Astrocyte (in vitro differentiated cells and primary cell): ENCODE measurements at places on chromosomes 16 and 17. TPM values are rescaled to one million over a fixed set of nuclear protein-coding genes. Genes with fewer than 3 reads are reported as not detected.

DNA sequence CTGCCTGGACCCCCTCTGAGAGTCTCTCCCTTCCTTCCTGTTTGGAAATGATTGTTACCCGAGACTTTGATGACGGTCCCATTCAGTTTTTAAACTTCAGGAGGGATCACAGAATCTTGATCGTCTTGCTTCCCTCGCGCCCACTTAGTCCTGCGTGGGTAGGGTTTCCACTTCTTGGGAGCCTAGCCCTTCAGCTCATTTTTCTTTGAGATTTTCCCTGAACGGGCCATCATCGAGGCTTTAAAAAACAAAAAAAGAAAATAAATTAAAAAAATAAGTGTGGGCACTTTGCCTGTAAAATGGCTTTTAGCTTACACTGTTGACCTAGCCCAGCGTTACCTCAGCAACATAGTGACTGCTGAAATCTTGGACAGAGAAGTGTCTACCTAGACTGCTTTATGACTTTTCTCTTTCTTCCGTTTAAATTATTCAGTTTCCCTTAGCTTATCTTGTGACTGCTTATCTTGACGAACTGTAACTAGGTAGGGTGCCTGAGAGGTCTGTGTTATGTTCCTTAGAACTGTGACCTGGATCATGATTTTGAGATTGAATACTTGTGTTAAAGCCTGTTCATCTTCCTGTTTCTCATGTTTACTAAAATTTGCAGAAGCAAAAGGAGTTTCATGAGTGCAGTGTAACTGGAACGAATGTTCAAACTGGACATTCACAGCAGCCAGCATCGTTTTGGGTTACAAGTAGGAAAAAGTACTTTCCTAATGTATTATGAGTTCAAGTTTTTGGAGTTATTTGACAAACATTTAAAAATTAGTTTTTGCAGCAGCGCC, 874 bp downstream of the WWP2 start:
- peak; percentile 36 for DNase-seq

GRCh38 chr16:31005350-31006085, 4.9 kb downstream of the STX1B start:
- no peak for DNase-seq

GRCh38 chr17:16273499-16273898, 56.5 kb downstream of the PIGL start:
- peak; percentile 81 for DNase-seq

DNA sequence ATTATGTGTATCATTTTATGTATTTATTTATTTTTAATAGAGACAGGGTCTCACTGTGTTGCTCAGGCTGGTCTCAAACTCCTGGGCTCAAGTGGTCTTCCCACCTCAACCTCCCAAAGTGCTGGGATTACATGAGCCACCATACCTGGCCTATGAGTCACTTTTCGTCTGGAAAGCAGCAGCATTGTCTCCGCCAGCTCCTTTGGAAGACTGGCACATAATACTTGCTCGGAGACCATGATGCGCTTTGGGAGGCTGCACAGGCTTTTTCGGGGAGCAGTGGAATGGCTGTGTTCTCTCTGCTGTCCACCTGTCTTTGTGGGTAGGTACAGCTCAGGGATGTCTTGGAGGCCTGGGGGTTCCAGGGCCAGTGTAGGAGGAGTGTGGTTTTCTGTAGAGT, 102.2 kb downstream of the AATF start:
- peak; percentile 53 for DNase-seq

- DNase-seq, result no peak
Measured at GRCh38 chr17:66281661-66282369, 20.6 kb upstream of the PRKCA start.

DNA sequence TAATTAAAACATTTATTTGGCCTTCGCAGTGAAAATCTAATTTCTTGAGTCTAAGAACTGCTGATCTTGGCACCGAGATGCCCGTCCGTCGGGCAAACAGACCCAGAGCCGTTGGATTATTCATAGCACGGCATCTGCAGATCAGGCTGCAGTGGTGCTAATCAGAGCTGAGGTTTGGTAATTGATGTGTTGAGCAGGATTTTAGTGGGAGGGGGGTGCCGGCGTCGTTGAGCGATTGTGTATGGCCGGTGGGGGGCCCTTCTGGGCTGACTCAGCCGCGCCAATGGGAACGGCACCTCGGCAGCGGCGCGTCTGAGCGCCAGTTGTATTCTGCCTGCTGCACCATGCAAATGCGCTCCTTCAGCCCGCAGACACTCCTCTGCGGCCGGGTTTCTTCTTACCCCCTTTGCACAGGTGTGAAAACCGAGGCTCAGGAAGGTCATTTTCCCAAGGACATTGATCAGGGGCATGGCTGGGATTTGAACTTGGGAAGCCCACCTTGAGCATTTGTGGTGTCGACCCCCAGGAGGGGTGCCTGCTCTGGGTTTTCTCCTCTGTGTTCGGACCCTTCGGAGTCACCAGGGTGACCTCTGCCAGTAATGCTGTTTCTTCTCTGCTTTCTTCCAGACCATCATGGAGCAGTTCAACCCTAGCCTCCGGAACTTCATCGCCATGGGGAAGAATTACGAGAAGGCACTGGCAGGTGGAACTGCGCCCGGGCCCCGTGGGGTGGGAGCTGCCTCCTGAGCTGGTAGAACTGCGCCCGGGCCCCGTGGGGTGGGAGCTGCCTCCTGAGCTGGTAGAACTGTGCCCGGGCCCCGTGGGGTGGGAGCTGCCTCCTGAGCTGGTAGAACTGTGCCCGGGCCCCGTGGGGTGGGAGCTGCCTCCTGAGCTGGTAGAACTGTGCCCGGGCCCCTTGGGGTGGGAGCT, 18.4 kb downstream of the BAIAP2 start:
- DNase-seq, result peak; percentile 62

GRCh38 chr17:2412561-2413021, 11.7 kb upstream of the MNT start:
- DNase-seq, result no peak

GRCh38 chr17:53844491-53845107, 21.9 kb downstream of the KIF2B start:
- no peak for DNase-seq

GRCh38 chr16:8402981-8403843, 187.1 kb downstream of the TMEM114 start:
- no peak for DNase-seq

TLCD2 gene
- 5.9 and 6.0 TPM in 2 replicates for total RNA-seq

- peak; percentile 19 for DNase-seq
Measured at GRCh38 chr17:59105852-59106462, 723 bp downstream of the TRIM37 start.

DHX40 gene
- 29.8 and 31.0 TPM in 2 replicates for total RNA-seq

DNA sequence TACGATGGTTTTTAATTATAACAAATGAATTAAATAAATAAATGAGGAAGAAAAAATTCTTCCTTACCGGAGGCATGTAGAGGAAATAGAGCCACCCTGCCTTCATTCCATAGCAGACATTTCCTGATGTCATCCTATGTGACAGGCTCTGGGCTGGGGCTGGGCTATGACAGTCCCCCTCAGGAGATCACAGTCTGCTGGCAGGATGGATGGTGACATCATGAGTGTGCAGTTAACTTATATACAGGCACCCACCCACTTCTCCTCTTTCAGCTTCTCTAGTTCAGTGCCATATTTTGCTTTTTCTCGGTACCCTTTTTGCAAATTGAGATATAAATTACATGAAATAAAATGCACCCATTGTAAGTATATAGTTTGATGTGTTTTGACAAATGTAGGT, 6.4 kb upstream of the CMTM3 start:
- DNase-seq, result no peak

- no peak for DNase-seq
Measured at GRCh38 chr16:923184-923583, 47.6 kb downstream of the LMF1 start.

ABI3 gene
- total RNA-seq, result 0.31 and 0.77 TPM in 2 replicates

DNA sequence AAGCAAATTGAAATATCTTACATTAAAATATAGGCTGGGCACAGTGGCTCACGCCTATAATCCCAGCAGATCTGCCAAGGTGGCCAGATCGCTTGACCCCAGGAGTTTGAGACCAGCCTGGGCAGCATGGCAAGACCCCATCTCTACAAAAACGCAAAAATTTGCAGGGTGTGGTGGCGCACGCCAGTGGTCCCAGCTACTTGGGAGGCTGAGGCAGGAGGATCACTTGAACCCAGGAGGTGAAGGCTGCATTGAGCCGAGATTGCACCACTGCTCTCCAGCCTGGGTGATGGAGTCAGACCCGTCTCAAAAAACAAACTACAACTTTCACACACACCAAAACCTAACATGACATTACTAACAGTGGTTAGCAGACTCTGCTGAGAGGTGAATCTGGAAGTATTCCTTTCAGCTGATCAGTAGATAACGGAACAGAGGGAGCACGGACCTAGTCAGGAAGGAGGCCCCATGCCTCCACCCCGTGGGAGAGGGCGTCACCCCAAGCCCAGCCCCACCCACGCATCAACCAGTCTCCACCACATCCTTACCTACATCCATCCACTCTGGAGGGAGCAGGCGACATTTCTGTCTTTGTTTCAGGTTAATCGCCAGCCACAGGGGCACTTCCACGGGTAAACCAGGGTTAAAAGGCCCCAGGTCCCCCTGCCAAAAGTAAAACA, 1.7 kb downstream of the GINS2 start:
- no peak for DNase-seq

ABCA6 gene
- not detected in 2 replicates for total RNA-seq

TSPAN10 gene
- total RNA-seq, result 2.7 and 3.2 TPM in 2 replicates
